ENCODE measurements at places on chromosomes 5 and 9.

DNA sequence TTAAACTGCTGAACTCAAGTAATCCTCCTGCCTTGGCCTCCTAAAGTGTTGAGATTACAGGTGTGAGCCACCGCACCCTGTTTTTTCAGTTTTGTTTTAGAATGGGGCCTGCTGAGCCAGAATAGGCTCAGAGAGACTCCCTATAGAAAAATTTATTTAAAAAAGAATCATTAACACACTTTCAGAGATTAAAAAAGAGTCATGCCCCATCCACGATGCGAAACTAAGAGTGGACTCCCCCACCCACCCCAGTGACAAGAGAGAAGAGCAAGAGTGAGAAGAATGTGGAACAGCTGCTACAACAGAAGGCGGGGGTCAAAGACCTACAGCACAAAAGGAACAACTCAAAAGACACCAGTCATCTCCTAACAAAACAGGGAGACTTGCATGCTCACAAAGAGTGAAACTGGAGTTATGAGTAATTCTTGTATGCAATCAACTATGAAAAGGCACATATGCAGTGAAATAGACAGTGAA, 47.2 kb downstream of the GLDC start:
- DNase-seq = no peak

DNA sequence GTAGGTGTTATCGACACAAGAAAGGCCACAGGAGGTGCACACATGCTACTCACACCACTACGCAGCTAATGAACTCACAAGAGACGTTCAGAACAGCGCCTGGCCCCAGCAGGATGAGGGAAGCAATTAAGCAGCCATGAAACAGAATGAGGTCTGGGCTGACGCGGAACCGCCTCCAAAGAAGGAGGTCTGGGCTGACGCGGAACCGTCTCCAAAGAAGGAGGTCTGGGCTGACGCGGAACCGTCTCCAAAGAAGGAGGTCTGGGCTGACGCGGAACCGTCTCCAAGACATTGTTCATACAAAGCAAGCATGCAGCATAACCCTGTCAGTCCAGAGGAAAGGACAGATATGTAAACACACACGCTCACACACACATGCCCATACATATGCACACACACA, 63.2 kb upstream of the ZNF354A start:
- DNase-seq = no peak

DNA sequence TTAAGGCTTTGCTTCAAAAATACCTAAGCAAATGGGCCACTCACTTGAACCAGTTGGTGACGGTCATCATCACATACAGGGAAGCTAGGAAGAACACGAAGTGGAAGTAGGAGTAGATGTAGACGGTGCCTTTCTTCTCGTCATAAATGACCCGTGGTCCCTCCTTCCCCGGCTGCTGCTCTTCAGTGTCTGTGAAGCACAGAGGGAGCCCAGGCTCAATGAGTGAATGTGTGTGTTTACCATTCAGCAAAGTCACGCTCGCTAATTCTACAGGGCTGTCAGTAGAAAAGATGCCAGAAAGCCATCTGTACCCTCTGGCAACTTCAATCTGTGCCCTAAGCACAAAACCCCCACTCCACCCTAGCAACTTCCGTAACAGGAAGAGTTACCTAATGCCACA, 109.8 kb downstream of the SERINC5 start:
- no peak for DNase-seq

DNA sequence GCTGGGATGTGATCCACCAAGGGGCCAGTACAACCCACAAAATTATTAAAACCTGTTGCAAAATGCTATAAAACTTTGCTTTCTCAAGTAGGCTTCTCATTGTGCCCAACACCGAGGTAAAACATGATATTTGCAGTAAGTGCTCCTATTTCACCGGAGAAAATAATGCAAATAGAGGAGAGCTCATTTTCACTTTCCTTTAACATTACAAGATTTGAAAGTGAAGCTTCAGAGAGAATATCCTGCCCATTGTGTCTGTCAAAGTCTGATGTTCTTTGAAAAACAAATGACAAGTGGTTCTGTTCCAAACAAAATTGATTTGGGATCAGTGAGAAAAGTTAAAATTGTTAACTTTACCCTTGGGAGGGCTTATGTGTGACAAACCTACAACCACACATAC, 287.1 kb downstream of the KCNN2 start:
- no peak for DNase-seq

DNA sequence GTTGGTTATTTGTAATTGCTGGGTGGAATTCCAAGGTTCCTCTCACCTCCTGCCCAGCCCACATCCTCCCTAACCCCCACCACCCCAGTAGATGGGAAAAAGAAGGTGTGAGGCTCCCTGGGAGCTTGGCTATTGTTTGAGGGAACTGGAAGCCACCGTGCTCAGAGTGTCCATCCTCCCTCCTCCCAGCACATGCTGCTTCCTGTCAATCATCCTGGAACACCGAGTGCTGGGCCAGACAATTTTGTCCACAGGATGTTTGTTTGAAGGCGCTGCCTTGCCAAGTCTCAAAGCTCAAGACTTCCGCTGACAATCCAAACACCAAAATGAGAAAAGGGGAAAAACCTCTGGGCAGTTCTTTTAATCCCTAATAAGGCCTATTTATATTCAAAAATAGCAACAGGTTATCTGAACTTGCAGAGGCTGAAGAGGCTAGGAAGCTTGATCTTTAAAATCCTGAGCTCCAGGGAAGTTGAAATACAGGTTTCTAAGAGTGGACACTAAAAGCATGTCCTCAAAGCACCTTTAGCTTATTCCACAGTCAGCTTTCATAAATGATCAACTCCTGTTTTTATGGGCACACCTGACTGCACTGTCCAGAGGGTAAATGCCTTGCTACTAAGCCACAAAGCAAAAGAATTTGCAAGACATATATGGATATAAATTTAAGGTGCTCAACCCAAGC, 286.7 kb downstream of the NFIB start:
- no peak for DNase-seq

DNA sequence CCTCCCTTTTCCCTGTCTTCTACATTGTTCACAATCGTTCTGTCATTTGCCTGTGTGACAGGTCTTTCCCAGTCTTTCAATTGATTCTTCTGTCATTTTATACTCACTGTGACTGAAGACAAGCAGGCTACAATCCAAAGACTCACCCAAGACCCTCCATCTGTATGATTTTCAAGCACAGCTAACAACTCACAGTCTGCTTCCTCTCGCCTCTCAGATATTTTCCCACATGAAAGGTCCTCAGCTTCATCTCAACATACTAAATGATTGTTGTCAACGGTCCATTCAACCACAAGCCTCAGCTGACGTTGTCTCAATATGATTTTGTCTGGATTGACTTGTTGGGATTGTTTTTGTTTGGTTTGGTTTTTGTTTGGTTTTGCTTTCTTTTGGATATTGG, 346.5 kb downstream of the NFIB start:
- DNase-seq = no peak

DNA sequence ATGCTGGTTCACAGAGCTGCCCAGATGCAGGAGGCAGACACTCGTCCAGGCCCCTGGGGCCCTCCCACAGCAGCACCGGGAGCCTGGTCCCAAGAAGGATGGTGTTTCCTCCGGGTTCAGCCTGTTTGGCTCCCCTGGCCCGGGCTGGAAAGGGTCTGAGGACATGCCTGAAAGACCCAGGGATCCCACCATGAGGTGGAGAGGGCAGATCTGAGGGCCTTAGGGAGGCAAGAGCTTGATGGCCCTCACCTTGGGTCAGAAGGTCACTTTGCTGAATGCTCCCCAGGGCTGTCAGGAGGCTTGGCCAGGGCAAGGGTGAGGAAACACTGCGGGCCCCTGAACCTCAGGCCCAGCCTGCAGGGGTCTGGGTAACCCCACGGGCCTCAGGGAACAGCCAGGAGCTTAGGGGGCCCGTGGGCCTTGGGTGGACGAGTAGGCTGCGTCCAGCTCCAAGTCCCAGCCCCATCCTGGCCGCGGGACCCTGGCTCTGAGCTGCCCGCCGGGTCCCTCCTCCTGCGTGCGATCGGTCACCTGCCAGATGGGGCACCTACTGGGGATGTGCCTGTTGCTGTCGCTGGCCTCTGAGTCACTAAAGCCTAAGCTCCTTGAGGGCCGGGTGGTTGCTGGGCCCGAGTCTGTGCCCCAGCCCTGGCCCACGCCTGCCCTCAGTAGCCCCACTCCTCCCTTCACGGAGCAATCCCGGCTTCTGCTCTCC, 106.2 kb downstream of the ZNF354C start:
- DNase-seq = no peak

- no peak for DNase-seq
These were observed 31.6 kb downstream of the DTWD2 start for GRCh38 chr5:118956727-118957126.

Data from stimulated activated CD8-positive, alpha-beta memory T cell treated with anti-CD3 and anti-CD28 coated beads, Interleukin-4, amount 100 ng/mL, for 4 hours (primary cell).